ENCODE measurements at places on chromosomes 7 and 10.

- no peak for DNase-seq
Observed at GRCh38 chr10:131425752-131426533, 114.4 kb upstream of the TCERG1L start.

GRCh38 chr7:152869041-152869676 lies 109.6 kb downstream of the ACTR3B start:
- no peak for DNase-seq

GRCh38 chr10:58513188-58514110 lies 777 bp downstream of the BICC1 start:
- DNase-seq, result no peak

- DNase-seq, result no peak
Observed at GRCh38 chr10:127565583-127565982, 16.5 kb downstream of the NPS start.

GRCh38 chr7:22859641-22860290 lies 37.1 kb upstream of the TOMM7 start:
- no peak for DNase-seq

DNA sequence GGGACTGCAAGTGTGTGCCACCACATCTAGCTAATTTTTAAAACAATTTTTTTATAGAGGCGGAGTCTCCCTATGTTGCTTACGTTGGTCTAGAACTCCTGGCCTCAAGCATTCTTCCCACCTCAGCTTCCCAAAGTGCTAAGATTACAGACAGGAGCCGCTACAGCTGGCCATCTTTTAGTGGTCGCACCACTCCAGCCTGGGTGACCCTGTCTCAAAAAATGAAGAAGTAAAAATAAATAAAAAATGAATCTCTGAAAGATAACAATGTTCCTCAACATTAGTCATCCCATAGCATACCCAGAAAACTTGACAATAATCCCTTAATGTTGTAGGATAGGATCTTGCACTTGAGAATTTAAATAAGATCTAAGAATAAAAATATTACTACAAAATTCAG lies 18.2 kb downstream of the WBP1L start:
- DNase-seq, result no peak

GRCh38 chr7:23072922-23073321 lies 32.7 kb upstream of the KLHL7 start:
- no peak for DNase-seq

DNA sequence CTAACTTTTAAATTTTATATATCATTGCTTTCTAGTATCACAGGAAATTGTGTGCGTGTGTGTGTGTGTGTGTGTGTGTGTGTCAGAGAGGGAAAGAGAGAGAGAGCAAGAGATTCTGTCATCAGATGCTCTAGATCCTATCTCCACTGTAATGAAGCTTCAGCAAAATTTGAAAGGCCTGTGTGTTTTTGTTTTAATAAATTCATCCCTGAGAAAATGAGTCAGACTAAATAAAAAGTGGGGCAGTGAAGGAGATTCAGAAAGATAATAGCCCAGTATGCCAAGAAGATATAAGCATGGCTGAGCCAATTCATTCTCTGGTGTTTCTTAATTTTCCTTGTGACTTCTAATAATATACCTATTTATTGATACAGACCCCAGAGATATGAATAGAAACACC lies 184.2 kb upstream of the TMEM196 start:
- DNase-seq, result no peak
